ENCODE measurements at places on chromosomes 16 and 17.

- DNase-seq: no peak
Measured at GRCh38 chr16:17440131-17440530, 30.6 kb downstream of the XYLT1 start.

DNA sequence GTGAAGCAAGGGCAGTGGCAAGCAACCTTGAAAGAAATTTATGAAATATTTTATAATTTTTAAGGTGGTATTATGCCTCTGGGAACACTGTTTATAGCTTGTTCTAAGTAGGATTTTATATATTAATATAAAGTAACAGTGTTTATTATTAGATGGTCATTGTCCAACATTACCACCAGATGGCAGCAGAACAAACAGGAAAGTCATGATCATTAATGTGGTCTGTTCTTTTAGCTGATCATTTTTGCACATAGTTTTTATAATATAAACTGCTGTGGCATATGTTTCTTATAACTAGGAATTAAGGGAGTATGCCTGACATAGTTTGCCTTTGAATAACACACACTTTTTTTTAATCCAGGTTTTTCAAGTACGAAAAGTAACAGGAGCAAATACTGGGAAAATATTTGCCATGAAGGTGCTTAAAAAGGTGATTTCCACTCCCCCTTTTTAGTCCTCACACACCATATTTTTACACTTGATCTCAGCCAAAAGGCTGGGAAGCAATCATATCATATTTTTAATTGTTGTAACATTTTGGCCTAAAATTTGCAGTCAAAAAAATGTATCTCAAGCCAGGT is 21.4 kb downstream of the RPS6KB1 start:
- peak; percentile 54 for DNase-seq

GRCh38 chr16:43294-43693 is 10.1 kb downstream of the POLR3K start:
- DNase-seq: no peak

DNA sequence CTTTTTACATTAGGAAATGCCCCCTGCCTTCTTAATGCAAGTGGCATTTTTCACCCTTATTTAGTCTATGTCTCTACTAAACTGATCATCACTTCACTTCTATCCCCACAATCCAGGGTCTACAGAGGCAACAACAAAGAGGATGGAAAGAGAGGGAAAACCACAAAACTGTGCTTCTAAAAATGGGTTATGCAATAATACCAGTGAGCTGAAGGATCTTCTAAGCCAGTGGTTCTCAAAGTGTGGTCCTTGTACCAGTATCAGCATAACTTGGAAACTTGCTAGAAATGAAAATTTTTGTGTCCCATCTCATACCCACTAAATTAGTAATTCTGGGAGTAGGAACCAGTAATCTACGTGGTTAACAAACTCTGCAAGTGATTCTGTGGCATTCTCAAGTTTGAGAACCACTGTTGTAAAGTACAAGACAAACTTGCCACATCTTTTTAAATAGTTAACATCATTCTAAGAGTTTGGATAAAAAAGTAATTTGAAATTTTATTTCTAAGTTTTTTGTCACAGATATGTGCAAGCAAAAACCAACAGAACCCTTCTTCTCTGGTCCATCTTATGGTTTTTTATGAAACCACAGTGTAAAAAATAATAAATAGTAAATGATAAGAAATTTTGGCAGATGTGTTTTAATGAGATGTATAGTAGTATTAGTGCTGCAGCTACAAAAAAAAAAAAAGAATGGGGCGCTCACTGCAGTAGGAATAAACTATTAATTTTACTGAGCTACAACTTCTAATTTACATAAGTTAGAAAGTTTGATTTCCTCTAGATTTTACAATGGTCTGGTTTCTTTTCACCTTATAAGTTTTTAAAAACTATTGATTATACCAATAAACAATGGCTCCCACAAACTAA is 16.2 kb downstream of the CDC27 start:
- no peak for DNase-seq

GRCh38 chr17:55743103-55743679 is 7.7 kb upstream of the PCTP start:
- no peak for DNase-seq

- DNase-seq: peak; percentile 80
Measured at GRCh38 chr17:12620200-12620720, 45.4 kb upstream of the MYOCD start.

- no peak for DNase-seq
Measured at GRCh38 chr17:71905376-71906031, 215.3 kb upstream of the SOX9 start.

DNA sequence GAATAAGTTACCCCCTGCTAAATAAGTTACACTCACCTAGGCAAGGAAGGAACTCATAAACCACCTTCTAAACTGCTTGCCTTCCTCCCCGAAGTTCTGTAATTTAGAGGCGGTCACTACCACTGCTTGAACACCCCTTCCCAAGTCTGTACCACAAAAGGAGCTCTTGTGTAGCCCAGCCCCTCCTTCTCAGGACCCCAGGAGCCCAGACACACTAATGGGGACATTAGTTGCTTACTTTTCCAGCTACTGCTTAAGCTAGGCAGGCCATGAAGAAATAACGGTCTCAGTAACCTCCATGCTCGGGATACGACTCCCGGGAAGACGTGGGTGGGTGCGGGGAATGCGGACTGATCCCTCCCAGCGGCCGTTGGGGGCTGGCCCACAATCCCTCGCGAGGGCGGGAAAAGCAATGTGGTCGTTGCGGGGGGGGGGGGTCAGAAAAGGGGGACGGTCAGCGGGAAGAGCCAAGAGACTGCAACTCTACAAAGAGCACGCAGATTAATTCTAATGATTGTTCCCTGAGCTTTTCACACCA is at the start of gene TEX14:
Gene TEX14, minus strand, starts transcription at position 345 of the 538 bp plus-strand sequence. CDS start 40,044 bp downstream, outside the sequence.
- no peak for DNase-seq

- no peak for DNase-seq
Measured at GRCh38 chr17:45136846-45137560, 1.5 kb downstream of the ACBD4 start.

DNA sequence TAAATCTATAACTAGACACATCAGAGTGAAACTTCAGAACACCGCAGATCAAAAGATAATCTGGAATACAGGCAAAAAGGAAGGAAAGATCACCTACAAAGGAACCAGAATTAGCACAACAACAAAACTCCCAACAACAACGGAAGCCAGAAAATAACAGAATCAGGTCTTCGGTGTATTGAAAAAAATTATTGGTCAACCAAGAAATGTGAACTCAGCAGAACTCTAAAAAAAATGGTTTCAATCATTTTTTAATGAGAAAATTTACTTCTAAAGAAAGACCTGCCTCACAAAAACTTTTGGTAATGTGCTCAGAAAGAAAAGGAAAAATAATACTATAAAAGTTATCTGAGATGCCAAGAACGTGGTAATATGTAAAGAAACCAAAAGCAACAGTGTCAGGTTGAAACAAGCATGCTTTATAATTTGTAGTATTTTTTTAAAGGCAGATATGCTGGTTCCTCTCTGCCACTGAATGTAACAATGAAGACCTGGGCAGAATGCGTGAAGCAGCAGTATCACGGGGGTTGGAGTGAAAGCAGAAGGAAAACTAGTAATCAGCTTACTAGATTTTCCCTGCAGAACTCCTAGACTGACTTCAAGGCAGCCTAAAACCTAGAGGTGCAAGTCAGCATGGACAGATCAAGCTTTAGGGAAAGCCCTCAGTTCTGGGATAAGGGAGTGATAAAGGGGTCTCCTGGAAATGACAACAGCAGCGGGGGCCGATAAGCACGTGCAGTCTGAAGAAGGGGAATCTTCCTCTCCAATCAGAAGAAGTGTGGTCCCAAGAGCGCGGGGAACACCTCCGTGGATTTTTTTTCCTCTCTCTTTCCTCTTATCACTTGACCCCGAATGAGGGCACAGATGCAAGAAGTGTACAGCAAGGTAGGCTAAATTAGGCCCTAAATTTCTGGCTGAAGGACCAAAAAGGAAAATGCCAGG is 80.9 kb upstream of the TEKT1 start:
- DNase-seq: no peak

DNA sequence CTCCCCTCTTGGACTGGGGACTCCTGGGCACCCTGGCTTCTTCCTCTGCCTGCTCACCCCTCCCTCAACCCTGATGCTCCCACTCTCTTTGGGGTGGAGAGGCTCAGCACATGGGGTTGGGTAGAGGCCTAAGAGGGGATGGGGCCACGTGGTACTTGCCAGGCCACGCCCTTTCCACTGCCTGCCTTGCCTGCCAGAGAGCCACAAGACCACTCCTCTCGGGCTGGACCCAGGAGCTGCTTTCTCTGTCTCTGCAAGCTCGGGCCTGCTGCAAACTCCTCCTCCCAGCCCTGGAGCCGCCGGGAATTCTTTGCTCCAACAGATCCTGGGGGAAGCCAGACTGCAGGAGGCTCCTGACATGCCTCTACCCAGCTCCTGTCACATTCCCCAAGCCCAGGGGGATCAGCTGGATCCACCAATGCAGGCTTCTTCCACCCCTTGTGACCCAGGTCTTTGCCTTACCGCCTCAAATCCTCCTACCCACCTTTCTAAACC is 11.8 kb downstream of the DLX4 start:
- DNase-seq: no peak

GRCh38 chr17:74736513-74737298 is at the start of gene RAB37:
TSS of gene RAB37 (plus strand) at chr17:74737256. CDS start at chr17:74737273, 17 bp downstream.
- DNase-seq: no peak

DNA sequence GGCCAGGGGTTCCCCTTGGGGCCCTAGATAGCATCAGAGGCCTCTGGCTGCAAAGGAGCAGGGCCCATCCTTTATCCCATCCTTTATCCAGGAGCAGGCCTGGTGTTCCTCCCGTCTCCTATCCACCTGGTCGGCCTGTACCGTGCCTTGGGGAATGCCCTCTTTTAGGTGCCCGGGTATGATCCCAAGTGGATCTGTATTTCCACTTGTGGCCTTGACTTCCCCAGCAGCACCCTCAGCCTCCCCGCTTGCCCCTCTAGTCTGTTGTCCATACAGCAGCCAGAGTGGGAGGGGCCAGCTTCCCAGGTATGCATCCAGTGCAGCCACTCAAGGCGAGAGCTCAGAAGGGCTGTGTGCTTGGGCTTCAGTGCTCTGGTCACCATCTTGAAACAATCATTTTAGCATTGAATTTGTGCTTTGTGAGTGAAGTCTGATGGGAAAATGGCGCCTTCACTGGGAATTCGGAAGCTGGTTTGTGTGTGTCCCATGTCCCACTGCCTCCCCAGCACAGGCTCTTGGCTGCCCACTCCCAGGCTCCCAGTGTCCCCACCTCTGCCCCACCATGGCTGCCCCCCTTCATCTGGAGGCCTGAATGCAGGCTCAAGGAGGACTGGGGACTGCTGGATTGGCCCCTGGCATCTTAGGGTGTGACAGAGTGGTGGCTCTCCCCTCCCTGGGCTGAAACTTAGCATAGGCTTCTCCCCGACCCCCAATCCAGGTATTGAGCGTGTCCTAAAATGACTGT is 3.3 kb upstream of the RNF112 start:
- no peak for DNase-seq

Data from HFFc6 (cell line).